ENCODE measurements at places on chromosomes 4 and X.

- no peak for DNase-seq
Measured at GRCh38 chr4:73523126-73523525, 41.6 kb downstream of the AFM start.

- DNase-seq, result no peak
Measured at GRCh38 chr4:128813965-128814364, 4.5 kb downstream of the JADE1 start.

DNA sequence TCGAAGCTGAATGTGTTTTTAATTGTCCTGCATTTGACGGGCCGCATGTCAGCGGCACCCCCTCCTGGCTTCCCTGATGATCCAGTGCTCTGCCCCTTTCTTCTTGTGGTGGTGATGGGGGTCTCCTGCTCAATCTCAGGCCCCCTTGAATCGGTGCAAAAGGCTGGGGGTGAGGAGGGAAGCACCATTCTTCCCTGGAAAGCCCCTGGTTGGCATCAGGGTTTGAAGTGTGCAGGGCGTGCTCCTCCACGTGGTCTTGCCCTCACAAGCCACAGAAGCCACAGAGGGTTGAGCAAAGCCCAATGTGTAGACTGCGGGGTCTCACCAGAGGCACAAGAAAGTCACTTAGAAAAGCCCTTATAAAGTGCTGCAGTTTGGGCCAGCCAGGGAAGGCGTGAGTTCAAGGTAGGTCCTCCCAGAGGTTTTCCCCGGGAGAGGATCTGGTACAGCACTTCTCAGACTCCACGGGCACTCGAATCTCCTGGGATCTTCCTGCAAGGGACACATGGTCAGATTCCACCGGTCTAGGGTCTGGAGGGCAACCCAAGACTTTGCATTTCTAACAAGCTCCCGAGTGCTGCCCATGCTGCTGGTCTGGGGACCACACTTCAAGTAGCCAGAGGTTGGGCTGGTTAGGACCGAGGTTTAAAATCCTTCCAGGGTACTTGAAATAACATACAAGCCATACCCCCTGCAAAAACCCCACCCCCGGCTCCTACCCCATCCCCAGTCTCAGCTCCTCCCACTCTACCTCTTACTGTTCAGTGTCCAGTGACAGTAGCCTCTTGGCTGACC is 35.1 kb downstream of the PSAPL1 start:
- DNase-seq, result no peak

GRCh38 chr4:10075953-10076391 is 40.6 kb downstream of the WDR1 start:
- no peak for DNase-seq

DNA sequence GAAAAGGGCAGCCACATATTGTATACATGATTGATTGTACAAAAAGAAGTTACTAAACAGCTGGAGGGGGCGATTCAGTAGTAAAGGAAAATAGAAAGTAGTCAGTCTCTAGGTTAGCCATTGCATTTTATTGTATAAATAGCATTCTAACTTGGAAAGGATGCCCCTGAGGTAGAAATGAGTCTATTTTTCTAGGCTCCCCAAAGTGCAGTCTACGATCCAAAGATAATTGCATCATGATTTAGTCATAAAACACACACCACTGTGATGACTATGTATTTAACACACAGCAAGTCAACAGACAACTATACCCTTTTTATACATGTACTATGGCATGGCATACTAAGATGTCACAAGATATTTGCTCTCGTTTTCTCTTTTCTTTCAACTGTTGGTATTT is 204.9 kb downstream of the APBB2 start:
- DNase-seq, result no peak

DNA sequence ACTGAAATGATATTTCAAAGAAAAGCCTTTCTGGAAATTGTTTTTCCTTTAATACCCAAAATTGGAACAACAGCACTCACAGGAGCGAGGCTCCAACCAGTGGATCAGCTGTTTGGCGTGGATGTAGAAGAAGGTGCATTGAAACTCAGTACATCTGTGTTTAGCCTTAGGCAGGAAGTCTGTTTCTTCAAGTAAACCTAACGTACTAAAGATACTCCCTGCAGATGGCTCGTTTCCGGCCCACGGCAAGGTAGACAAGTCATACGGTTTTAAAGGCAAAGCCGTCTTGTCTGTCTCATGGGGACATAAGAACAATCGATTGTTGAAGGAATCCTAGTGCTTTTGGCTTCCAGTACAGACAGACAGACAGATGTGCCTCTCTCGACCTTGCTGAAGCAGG is 50.0 kb upstream of the CLCN4 start:
- DNase-seq, result peak; percentile 24

- no peak for DNase-seq
Measured at GRCh38 chr4:15695729-15696128, 7.1 kb upstream of the BST1 start.

DNA sequence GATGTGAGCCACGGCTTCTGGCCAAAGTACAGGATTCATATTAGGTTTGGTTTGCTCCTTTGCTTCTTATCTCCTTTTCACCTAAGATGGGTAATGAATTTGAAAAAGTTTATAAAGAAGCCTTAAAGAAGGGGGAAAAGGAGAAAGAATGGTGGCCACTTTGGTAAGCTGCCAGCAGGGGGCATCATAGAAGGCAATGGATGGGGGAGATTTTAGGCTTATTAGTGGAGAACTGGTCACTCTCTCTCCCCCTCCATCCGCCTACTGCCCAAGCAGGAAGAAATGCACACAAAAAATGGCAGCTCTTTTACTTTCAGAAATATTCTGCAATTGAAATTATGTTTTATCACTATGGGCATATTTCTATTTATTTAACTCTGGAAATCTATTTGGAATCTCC is 32.0 kb downstream of the SPARCL1 start:
- no peak for DNase-seq

GRCh38 chr4:17068891-17069290 is 170.4 kb upstream of the LDB2 start:
- no peak for DNase-seq

GRCh38 chrX:133213117-133213516 is 5.0 kb downstream of the TFDP3 start:
- no peak for DNase-seq

- no peak for DNase-seq
Measured at GRCh38 chr4:185945906-185946305, 123.0 kb upstream of the TLR3 start.

GRCh38 chrX:132059973-132060540 is 37.0 kb downstream of the STK26 start:
- no peak for DNase-seq

- no peak for DNase-seq
Measured at GRCh38 chr4:86670756-86671155, 76.6 kb downstream of the PTPN13 start.

GRCh38 chr4:52105276-52105675 is 54.2 kb downstream of the SPATA18 start:
- DNase-seq, result no peak

DNA sequence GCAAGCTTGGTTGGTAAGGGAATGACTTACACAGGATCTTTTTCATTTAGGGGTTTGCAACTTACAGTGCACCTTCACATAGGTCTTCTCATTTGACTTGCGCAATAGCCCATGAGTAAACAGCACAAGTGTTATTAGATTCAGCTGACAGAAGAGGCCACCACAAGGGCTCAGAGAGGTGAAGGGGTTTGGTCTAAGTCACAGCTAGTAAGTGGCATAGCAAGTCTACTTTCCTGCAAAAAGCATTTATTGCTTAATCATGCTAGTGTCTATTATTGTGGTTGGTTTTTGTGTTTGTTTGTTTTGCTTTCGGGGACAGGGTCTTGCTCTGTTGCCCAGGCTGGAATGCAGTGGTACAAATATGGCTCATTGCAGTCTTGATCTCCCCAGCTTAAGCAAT is 83.3 kb downstream of the SPRY1 start:
- no peak for DNase-seq

- no peak for DNase-seq
Measured at GRCh38 chrX:113868177-113868576, 715.7 kb upstream of the HTR2C start.

DNA sequence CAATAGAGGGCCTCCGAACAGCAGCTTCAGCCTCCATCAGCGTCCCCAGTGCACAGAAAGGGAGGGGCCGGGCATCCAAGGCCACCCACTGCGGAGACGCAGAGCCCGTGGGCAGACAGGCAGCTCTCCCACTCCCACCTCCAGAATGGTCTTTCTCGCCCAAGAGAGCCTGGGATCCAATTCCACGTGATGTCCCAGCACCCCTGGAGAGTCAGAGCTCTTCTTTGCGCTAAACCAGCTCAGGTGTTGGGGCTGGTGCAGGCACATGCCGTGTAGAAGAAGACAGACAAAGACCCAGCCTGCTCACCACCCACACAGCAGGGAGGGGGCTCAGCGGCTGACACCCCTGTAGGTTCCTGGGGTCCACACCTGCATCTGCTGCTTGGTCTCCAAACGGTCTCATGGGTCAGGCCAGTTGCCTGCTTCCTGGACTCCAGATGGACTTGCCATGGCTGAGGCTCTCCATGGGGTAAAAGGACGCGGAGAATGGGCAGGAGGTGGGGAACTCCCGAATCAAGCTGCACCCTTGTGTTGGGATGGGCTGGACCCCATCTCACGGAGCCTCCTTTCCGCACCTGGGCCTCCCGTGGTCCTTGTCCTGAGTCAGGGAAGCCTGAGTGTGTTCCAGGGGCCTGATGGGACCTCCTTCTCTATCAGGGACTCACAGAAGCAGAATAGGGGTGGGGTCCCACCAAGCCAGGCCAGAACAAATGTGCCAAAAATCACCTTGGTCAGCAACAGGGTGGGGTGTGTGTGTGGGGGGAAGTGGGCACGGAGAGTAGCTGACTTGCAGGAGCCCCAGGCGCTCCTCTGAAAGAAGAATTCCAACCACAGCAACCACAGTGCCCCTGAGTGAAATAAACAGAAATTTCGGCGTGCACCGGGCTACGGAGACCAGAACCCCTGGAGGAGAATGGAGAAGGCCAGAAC is 11.6 kb upstream of the ASMTL start:
- no peak for DNase-seq

GRCh38 chr4:156633847-156634246 is 337.8 kb downstream of the PDGFC start:
- no peak for DNase-seq

- DNase-seq, result no peak
Measured at GRCh38 chr4:8539661-8540060, 40.5 kb upstream of the GPR78 start.

All from activated gamma-delta T cell treated with anti-CD3 and anti-CD28 coated beads, Interleukin-2, amount 50 U/mL, for 16 hours (primary cell).